ENCODE measurements at places on chromosomes 7 and 10. TPM values are rescaled to one million over a fixed set of nuclear protein-coding genes. Genes with fewer than 3 reads are reported as not detected.
A peak's percentile ranks its signal among the peaks of the same experiment; 100 is the strongest.

- peak; percentile 43 for DNase-seq
Measured at GRCh38 chr7:50356212-50356944, 51.9 kb downstream of the IKZF1 start.

DNA sequence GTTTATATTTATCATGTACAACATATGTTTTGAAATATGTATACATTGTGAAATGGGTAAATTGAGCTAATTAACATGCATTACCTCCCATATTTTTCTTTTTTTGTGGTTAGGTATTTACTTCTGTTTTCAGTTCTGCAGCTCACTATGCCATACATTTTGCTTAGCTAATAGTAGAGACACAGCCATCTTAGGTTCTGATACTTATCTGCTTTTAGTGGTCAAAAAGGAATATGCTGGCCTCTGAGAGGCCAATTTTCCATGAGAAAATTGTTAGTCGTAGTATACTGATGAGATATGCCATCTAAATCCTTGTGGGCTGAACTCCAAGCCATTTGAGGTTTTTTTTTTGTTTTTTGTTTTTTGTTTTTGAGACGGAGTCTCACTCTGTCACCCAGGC lies 31.0 kb downstream of the SGPL1 start:
- DNase-seq: no peak

- no peak for DNase-seq
Measured at GRCh38 chr7:41882745-41883420, 180.0 kb upstream of the INHBA start.

DNA sequence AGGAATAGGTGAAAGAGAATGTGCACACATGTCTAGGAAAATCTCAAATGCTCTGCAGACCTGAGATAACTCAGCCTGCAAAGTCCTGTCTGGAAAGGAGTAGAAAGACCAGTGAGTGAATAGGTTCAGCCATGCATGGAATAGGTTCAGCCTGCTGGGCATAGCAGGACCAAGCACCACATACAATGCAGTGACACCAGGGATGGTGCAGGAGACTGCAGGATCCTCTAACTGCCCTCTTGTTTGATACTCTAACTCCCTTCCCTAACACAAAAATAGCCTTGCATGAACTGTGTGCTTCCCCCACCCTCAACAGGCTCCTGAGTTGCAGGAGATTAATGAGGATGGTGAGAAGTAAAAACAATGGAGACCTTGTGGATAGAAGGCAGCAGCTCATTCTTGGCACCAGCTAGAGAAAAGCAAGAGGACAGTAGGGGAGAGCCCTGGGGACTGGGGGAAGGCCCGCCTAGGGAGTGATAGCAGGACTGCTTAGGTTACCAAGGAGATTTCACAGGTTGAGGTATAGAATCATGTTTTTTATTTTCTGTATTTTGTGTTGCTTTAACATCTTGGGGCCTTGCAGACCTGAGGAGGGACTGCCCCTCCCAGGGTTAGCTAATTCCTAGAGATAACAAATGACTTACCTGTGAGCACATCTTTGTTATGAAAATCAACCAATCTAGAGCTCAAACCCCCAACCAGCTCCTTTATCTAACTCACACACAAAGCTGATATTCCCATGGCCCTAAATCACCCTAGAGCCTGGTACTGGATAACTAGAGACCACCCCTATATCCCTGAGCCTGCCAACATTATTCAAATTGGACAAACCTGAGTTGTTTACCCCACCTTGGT lies 187.8 kb downstream of the PLPP4 start:
- DNase-seq: no peak

- DNase-seq: peak; percentile 15
Measured at GRCh38 chr7:22853674-22854157, 31.1 kb upstream of the TOMM7 start.

DNA sequence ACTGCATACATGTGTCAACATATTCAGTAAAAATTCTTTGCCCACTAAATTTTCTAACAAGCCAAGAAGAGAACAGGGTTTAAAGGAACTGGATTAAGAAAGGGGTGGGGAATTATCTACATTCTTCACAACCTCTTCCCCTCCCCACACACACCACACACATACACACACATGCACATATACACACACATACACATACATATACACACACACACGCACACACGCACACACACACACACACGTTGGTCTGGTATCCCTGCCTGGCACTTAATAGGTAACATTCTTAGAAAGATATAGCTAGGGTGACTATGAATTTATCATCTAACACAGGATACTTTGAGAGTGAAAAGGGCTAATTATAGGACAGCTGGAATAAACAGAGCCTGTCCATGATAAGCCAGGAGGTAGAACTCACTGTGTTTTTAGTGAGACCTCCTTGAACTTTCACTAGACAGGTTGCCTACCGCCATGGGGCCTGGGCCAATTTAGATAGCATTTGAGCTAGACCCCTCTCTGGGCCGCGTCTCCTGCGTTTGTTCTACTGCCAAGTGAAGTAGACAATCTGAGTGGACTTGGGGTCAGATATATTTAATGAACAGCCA lies 33.1 kb upstream of the EPC1 start:
- no peak for DNase-seq

DNA sequence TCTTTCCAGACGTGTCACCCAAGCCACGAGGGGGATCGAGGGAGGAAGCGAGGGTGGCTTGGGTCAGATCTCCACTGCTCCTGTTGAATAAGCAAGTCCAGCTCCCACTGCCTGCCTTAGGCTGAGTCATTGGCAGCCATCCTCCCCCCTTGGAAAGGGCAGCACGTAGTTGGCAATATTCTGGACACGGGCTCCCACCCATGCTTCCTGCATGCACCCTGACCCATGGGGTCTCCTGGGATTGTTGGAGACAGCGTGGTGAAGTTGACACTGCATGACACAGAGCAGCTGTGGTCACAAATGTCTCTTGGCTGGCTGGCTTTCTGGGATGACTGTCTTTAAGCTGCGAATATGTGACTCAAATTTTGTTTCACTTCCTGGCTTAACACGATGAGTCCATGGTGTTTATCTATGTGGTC lies 11.2 kb downstream of the BTBD16 start:
- no peak for DNase-seq

- no peak for DNase-seq
Measured at GRCh38 chr10:114284346-114285071, 45.5 kb downstream of the VWA2 start.

- DNase-seq: no peak
Measured at GRCh38 chr7:134632937-134633540, 13.6 kb upstream of the BPGM start.

DNA sequence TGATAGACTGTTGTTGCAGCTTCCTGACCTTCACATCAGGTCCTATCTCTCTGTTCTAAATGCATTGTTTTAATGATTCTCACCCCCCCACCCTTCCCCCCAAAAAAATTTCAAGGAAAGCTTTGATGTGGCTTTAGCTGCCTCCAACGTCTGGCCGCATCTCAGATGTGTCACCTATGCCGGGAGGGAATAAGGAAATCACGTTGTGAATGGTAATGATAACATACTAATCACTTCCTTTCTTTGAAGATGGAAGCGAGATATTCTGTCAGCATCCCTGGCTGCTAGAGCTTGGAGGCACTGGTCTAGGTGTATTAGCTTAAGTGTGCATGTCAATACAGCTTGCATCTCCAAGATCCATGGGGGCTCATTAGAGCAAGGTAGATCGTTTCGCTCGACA lies 89.6 kb downstream of the VTI1A start:
- DNase-seq: no peak

DNA sequence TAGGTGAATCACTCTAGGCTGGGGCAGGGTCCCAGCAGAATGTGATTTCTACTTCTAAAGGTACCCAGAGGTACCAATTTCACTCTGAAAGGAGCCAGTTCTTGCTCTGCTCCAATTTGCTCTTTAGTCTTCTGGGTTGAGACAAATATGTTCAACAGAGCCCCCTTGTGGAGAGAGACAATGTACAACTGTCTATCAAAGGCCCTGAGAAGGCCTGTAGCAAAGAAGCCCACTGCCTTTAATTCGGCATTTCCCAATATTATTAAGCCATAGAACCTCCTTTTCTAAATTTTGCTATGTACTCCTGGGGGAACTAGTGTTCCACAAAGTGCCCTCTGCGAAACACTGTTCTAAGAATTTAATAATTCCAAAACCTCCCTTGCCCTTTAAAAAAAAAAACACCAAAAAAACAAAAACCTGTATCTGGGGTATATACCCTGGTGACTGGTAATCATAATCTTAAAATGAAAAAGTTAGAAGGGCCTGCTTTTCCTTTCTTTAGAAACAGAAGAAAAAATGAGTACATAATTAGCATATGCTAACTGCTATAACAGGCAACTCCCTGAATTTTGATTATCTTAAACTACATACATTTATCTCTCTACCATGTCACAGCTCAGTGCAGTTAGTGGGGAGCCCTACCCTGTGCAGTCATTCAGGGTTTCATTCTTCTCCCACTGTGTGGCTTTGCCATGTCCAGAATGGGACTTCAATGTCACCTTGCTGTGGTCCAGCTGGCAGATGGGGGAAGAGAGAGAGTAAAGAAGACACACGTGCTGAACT lies 160.9 kb upstream of the BMPER start:
- DNase-seq: no peak

CDK1 gene
- total RNA-seq: 1.9 TPM

FAM24B gene
- total RNA-seq: not detected

METTL27 gene
- 0.40 TPM for total RNA-seq

CRYGN gene
- not detected for total RNA-seq

ABCC2 gene
- total RNA-seq: 3.2 TPM

ARF5 gene
- total RNA-seq: 202 TPM
